ENCODE measurements at places on chromosomes 6 and 20. TPM values are rescaled to one million over a fixed set of nuclear protein-coding genes. Genes with fewer than 3 reads are reported as not detected.

- peak overlapping the region; percentile 55 for H3K4me3 ChIP-seq
- no peaks in the 10 kb centered on the region for H3K27me3 ChIP-seq
- peaks cover 8% of the 10 kb centered on the region for H3K4me1 ChIP-seq
- no peak overlapping the region for H3K27ac ChIP-seq
- DNase-seq, result no peak
These were observed 538.6 kb upstream of the MARCKS start for GRCh38 chr6:113318575-113318917.

- no peaks in the 10 kb centered on the region for H3K4me1 ChIP-seq
- H3K4me3 ChIP-seq, result no peak overlapping the region
- no peak overlapping the region for H3K27ac ChIP-seq
- H3K36me3 ChIP-seq, result no peaks in the 10 kb centered on the region
- H3K27me3 ChIP-seq, result no peaks in the 10 kb centered on the region
These were observed 121.7 kb upstream of the VGLL2 start for GRCh38 chr6:117143647-117144046.

DNA sequence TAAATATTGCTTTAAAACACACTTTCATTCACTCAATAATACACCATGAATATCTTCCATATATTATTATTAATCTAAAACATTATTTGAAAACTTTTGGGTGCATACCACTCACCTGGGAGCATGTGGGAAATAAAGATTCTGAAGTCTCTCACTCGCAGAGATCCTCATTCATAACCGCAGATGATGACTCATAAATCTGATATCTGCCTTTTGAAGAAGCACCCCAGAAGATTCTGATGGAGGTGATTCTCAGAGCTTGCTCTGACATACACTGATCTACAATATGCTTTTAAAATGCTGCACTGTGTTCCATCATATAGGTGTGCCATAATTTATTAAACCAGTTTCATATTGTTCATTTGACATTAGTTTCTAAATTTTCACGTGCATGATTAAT is 135.0 kb upstream of the SGK1 start:
- H3K27me3 ChIP-seq, result no peaks in the 10 kb centered on the region
- H3K4me1 ChIP-seq, result peaks cover 31% of the 10 kb centered on the region
- no peaks in the 10 kb centered on the region for H3K36me3 ChIP-seq
- H3K4me3 ChIP-seq, result no peak overlapping the region
- no peak overlapping the region for H3K27ac ChIP-seq

GRCh38 chr20:20466341-20466879 is 98.5 kb downstream of the INSM1 start:
- peaks cover 15% of the 10 kb centered on the region for H3K4me1 ChIP-seq
- H3K27me3 ChIP-seq, result no peaks in the 10 kb centered on the region
- peaks cover 9% of the 10 kb centered on the region for H3K36me3 ChIP-seq
- DNase-seq, result no peak
- no peak overlapping the region for H3K4me3 ChIP-seq
- H3K27ac ChIP-seq, result no peak overlapping the region

- H3K4me3 ChIP-seq, result no peak overlapping the region
- peaks cover 6% of the 10 kb centered on the region for H3K4me1 ChIP-seq
- no peak overlapping the region for H3K27ac ChIP-seq
- no peaks in the 10 kb centered on the region for H3K36me3 ChIP-seq
- DNase-seq, result no peak
These were observed 267.7 kb downstream of the FARS2 start for GRCh38 chr6:5529015-5529414.

- H3K27me3 ChIP-seq, result no peaks in the 10 kb centered on the region
- no peak for DNase-seq
- no peak overlapping the region for H3K27ac ChIP-seq
- no peaks in the 10 kb centered on the region for H3K36me3 ChIP-seq
- no peak overlapping the region for H3K4me3 ChIP-seq
These were observed 86.9 kb downstream of the LYRM4 start for GRCh38 chr6:5173810-5174209.

GRCh38 chr20:35661053-35661452 is 3.6 kb downstream of the CPNE1 start:
- H3K27ac ChIP-seq, result peak overlapping the region; percentile 99
- no peak for DNase-seq
- peak overlapping the region; percentile 98 for H3K4me3 ChIP-seq
- H3K36me3 ChIP-seq, result peaks cover 13% of the 10 kb centered on the region
- H3K4me1 ChIP-seq, result peaks cover 52% of the 10 kb centered on the region

- DNase-seq, result no peak
- H3K4me1 ChIP-seq, result peaks cover 49% of the 10 kb centered on the region
- H3K4me3 ChIP-seq, result peak overlapping the region; percentile 99
- peak overlapping the region; percentile 84 for H3K27ac ChIP-seq
- H3K27me3 ChIP-seq, result peaks cover 7% of the 10 kb centered on the region
These were observed 5.6 kb downstream of the SRSF3 start for GRCh38 chr6:36599791-36600209.

DNA sequence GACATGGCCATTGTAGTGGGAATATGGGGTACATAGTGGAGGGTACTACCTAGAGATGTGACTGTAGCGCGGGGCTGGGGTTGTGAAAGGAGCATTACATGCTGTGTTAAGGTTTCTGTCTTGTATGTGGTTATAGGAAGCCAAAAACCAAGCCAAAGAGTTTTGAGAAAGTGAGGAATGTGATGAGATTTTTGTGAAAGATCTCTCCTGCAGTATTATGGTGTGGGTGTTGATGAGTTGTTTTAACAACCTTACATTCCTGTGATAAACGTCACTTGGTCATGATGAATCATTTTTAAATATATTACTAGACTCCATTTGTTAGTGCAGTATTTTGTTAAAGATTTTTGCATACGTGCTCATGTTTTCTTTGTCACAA is 48.9 kb downstream of the ZFAND3 start:
- H3K27me3 ChIP-seq, result no peaks in the 10 kb centered on the region
- H3K4me3 ChIP-seq, result no peak overlapping the region
- no peak for DNase-seq
- H3K4me1 ChIP-seq, result peaks cover 23% of the 10 kb centered on the region
- H3K27ac ChIP-seq, result no peak overlapping the region

GRCh38 chr20:45857882-45858216 is 435 bp downstream of the ZSWIM3 start:
- H3K36me3 ChIP-seq, result no peaks in the 10 kb centered on the region
- no peaks in the 10 kb centered on the region for H3K27me3 ChIP-seq
- H3K4me1 ChIP-seq, result peaks cover 25% of the 10 kb centered on the region
- H3K27ac ChIP-seq, result peak overlapping the region; percentile 90
- DNase-seq, result no peak

DNA sequence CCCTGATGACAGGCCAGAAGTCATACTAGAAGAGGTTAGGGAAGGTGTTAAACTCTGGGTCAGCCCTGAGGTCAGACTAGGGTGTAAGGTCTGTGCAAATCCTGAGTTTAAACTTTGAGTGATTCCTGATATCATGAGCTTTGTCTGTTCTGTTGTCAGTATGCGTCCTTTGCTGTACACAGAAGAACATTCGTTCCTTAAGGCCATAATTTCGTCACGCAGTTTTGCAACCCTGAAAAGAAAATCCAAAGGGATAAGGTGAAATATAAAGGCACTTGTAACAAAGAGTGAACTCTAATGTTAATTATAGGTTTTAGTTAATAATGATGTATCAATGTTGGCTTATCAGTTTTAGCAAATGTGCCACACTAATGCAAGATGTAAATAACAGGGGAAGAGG is 2.3 kb downstream of the DST start:
- no peak overlapping the region for H3K4me3 ChIP-seq
- DNase-seq, result no peak
- H3K4me1 ChIP-seq, result no peaks in the 10 kb centered on the region
- no peaks in the 10 kb centered on the region for H3K27me3 ChIP-seq
- peaks cover 9% of the 10 kb centered on the region for H3K36me3 ChIP-seq
- no peak overlapping the region for H3K27ac ChIP-seq

DNA sequence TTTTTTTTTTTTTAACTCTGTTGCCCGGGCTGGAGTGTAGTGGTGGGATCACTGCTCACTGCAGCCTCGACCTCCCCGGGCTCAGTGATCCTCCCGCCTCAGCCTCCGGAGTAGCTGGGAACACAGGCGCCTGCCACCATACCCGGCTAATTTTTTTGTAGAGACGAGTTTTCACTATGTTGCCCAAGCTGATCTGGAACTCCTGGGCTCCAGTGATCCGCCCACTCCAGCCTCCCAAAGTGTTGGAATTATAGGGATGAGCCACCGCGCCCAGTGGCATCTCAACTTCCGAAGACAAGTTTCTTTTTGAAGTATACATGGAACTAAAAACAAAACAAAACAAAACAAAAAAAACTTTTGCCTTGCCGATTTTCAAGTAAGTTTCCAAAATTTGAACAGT is 66.6 kb upstream of the ZNF184 start:
- no peaks in the 10 kb centered on the region for H3K36me3 ChIP-seq
- peak overlapping the region; percentile 95 for H3K27ac ChIP-seq
- no peak for DNase-seq
- peaks cover 2% of the 10 kb centered on the region for H3K4me1 ChIP-seq

DNA sequence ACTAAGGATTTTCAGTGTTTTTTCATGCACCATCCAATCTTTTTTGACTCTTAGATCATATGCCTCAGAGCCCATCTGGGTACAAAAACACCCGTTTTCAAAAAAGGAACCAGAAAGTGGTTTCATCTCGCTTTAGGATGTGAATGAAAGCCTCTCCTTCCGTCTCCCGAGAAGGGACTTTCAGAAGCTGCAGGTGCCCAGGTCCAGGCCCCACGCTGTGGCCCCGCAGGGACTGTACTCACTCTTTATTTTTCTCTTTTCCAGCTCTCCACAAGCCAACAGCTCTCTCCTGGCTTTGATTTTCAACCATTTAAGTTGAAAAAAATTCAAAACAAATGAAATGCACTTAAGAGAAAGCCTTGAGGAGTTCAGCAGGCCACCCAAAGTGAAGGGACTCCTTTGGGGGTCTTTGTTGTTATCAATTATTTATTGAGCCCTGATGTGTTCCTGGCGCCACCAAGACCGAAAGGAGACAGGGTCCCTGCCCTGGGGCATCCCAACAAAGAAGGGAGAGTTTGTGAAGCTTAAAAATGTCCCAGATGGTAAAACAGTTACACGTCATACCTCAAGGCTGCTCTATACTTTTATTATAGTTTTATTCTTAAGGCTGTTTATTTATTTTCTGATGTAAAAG is 467.3 kb downstream of the PREX1 start:
- H3K27ac ChIP-seq, result peak overlapping the region; percentile 50
- H3K27me3 ChIP-seq, result peaks cover 7% of the 10 kb centered on the region
- DNase-seq, result no peak

GRCh38 chr6:13368731-13369115 is 40.4 kb upstream of the TBC1D7 start:
- no peaks in the 10 kb centered on the region for H3K36me3 ChIP-seq
- no peak for DNase-seq
- H3K4me3 ChIP-seq, result no peak overlapping the region
- peaks cover 45% of the 10 kb centered on the region for H3K4me1 ChIP-seq
- no peak overlapping the region for H3K27ac ChIP-seq
- no peaks in the 10 kb centered on the region for H3K27me3 ChIP-seq

- DNase-seq, result no peak
- no peaks in the 10 kb centered on the region for H3K4me1 ChIP-seq
- no peak overlapping the region for H3K4me3 ChIP-seq
- no peak overlapping the region for H3K27ac ChIP-seq
- no peaks in the 10 kb centered on the region for H3K36me3 ChIP-seq
- no peaks in the 10 kb centered on the region for H3K27me3 ChIP-seq
These were observed 208.4 kb downstream of the CENPW start for GRCh38 chr6:126548300-126548699.

DNA sequence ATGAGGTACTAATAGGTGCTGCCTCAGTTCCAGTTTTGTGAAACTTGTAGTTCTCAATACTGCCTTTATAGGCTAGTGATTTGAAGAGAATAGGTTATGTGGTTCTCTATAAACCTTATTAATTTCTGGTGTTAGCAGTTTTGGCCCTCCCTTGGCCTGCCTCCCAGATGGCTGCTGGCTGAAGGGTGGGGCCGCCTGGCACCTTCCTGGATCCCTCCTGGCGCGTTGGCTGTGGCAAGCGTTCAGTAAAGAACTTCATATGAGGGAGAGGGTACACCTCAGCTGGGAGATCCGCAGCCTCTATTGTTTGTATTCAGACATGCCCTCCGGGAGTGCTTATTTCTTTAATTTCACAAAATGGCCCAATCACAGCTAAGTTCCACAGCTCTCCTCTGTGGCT is 51.9 kb downstream of the FAM120B start:
- peaks cover 5% of the 10 kb centered on the region for H3K4me1 ChIP-seq
- DNase-seq, result no peak
- H3K4me3 ChIP-seq, result no peak overlapping the region
- H3K27ac ChIP-seq, result no peak overlapping the region
- peaks cover 38% of the 10 kb centered on the region for H3K36me3 ChIP-seq

Gene SIRPA
- 11.4 TPM for total RNA-seq

Gene BACH2
- total RNA-seq, result 33.5 TPM

Gene SFTA2
- 2.7 TPM for total RNA-seq

Gene CLIC5
- total RNA-seq, result 75.8 TPM

Gene NDRG3
- total RNA-seq, result 31.5 TPM

Gene NHSL1
- 63.9 TPM for total RNA-seq

Gene SLC22A2
- total RNA-seq, result not detected

Gene MEI4
- 1.1 TPM for total RNA-seq

Gene ADGB
- total RNA-seq, result 0.31 TPM

Gene SAMD10
- 16.9 TPM for total RNA-seq

Gene THBS2
- total RNA-seq, result 4.2 TPM

Data from type B pancreatic cell (in vitro differentiated cells).